ENCODE measurements at places on chromosomes 2 and 18. TPM values are rescaled to one million over a fixed set of nuclear protein-coding genes. Genes with fewer than 3 reads are reported as not detected.
A peak's percentile ranks its signal among the peaks of the same experiment; 100 is the strongest.

The ABCB11 gene
- 0.02 TPM for total RNA-seq

The ITGB6 gene
- total RNA-seq, result 7.6 TPM

The FHL2 gene
- total RNA-seq, result 115 TPM

DNA sequence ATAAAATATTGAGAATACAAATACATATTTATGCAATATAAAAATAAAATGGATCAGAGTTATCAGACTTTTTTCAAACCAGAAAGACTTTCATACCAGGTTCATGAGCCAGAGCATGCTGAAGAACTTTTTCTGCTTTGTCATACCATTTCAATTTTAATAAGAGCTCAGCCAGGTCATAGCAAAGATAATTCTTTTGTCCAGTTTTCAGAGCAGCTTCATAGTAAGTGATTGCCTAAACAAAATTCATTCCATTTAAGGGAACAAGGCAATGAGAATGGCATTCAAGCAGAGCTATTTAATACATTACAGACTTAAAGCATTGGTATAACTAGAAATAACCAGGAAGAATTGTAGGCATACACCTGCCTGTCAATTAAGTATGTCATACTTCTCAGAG, 42.3 kb downstream of the TTC21B start:
- no peak overlapping the region for H3K4me3 ChIP-seq
- peaks cover 20% of the 10 kb centered on the region for H3K36me3 ChIP-seq
- H3K4me1 ChIP-seq, result no peaks in the 10 kb centered on the region
- peak; percentile 49 for DNase-seq
- no peaks in the 10 kb centered on the region for H3K27me3 ChIP-seq

DNA sequence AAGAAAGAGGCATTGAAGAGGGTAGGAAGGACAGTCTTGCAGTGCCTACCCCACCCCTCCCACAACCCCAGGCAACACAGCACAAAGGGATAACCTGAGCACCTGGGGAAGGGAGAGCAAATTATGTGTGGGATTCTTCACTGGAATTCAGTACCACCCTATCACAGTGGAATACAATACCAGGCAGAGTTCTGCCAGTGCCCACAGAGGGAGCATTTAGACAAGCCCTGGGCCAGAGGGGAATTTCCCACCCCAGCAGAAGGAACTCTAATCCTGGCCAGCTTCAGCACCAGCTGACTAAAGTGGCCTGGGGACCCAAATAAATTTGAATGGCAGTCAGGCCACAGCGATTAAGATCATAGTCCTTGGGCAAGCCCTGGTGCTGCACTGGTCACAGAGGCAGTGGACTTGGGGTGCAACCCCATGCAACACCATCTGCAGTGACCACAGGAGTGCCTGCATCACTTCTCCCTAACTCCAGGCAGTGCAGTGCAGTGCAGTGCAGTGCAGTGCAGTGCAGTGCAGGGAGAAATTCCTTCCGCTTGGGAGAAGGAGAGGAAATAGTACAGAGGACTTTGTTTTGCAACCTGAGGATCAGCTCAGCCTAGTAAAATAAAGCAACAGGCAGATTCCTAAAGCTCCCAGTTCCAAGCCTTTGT, 147.8 kb upstream of the SRD5A2 start:
- no peak overlapping the region for H3K27ac ChIP-seq
- H3K4me1 ChIP-seq, result no peaks in the 10 kb centered on the region
- H3K4me3 ChIP-seq, result no peak overlapping the region
- DNase-seq, result no peak

DNA sequence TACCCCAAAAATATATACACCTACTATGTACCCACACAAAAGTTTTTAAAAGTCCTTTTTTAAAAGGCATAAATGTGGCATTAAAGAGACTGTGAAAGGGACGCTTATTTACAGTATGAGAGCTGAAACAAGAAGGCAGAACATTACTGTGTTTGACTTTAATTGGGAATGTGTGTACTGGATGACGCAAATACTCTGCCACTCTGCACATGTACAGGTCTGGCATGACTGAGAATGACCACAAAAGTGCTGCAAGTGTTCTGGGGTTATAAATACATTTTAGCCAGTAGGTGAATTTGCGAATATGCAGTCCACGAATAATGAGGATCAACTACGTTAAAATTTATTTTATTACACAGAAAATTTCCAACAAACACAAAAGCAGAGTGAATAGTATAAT, 11.4 kb downstream of the DARS1 start:
- H3K4me3 ChIP-seq, result no peak overlapping the region
- H3K27ac ChIP-seq, result no peak overlapping the region

GRCh38 chr2:240166191-240166590, 25.7 kb upstream of the OTOS start:
- no peaks in the 10 kb centered on the region for H3K4me1 ChIP-seq
- H3K27me3 ChIP-seq, result peaks cover 5% of the 10 kb centered on the region
- H3K27ac ChIP-seq, result no peak overlapping the region
- no peak overlapping the region for H3K4me3 ChIP-seq

- no peaks in the 10 kb centered on the region for H3K4me1 ChIP-seq
- no peaks in the 10 kb centered on the region for H3K27me3 ChIP-seq
- H3K4me3 ChIP-seq, result no peak overlapping the region
- no peaks in the 10 kb centered on the region for H3K36me3 ChIP-seq
Observed at GRCh38 chr2:155315768-155316167, 617.3 kb downstream of the KCNJ3 start.
